T-helper 2 cell (primary cell): ENCODE measurements at places on chromosomes 6 and 20.

DNA sequence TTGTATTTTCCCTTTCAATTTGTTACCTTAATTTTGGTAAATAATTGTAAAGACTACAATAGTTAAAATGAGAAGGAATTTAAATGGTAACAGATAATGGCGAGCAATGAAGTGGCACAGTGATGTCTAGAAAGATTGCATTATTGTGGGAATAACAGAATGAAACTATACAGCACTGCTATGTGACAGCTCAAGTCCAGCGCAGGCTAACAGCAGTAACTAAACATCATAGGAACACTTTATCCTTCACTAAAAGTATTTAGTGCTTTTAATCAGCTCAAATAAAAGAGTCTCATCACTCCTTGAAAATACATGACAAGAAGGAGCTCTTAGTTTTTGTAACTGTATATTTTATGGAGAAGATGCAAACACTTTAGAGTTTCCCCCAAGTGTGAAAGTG, 190.8 kb downstream of the TENT5A start:
- DNase-seq = no peak

DNA sequence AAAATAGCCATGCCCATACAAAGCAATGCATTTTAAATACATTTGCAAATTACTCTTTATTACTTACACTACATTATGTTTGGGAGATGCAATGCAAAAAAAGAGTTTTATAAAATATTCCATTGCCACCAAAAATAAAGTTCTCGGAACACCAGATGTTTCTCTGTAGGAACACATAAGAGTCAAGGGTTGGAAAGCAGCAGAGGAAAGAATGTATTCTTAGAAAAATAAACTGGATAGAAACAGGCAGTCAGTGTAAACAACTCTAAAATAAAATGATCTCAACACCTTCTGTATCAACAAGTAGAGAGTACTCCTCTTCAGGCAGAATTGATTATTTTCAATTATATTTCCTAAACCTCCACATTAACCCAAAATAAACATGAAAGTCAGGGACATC, 28.1 kb downstream of the KIF13A start:
- DNase-seq = no peak

- DNase-seq = no peak
Observed at GRCh38 chr20:54713727-54714126, 238.3 kb downstream of the DOK5 start.

DNA sequence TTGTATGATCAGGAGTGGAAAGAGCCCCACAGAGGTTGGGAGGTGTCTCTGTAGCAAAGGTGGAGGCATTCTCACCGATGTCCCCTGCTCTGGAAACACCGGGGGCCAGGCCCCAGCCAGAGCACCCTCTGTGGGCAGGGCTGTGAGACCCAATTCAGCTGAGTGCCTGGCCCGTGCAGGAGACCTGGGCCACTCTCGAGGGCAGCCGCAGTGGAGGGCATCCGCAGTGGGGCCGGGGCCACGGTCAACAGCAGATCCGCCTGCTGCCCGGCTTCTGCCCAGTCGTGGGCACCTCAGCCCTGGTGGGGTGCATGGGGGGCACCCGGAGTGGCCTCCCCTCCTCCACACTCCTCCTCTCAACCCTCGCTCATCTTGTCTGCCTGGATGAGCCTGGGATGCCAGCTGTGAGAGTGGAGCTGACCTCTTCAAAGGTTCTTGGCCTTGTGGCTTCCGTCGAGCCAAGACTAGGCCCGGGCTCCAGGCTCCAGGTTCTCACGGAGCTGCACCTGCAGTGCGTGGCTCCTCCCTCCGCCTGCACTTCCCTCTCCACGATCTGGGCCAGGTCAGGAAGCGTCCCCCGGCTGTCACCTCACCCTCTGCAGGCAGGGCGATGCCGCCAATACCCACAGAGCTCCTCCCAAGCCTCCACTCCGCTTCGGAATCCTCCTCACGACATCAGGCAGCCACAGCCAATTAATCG, 134.8 kb downstream of the TAF4 start:
- DNase-seq = no peak

GRCh38 chr6:147285087-147285855, 81.1 kb downstream of the STXBP5 start:
- peak; percentile 46 for DNase-seq

GRCh38 chr20:48750941-48751635, 76.7 kb downstream of the PREX1 start:
- DNase-seq = peak; percentile 25

- no peak for DNase-seq
Observed at GRCh38 chr20:6698056-6698455, 69.4 kb upstream of the BMP2 start.

- no peak for DNase-seq
Observed at GRCh38 chr6:16286151-16286522, 47.8 kb downstream of the GMPR start.

DNA sequence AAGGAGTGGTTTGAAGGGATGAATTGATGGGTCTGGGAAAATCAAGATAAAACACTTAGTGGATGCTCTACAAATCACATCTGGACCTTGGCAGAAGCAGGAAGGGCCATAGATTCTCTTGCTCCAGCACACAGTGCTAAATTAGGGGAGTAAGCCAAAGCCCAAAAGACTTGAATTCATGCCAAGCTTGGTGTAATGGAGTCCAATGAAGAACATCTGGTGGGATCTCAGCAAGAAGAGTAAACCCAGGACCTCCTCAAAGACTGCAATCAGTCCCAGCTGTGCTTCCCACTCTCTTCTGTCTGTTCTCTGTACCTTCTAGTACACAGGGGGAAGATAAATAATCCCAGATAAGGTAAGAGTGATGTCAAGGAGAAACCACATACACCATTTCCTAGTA, 683.4 kb downstream of the RNF144B start:
- no peak for DNase-seq

DNA sequence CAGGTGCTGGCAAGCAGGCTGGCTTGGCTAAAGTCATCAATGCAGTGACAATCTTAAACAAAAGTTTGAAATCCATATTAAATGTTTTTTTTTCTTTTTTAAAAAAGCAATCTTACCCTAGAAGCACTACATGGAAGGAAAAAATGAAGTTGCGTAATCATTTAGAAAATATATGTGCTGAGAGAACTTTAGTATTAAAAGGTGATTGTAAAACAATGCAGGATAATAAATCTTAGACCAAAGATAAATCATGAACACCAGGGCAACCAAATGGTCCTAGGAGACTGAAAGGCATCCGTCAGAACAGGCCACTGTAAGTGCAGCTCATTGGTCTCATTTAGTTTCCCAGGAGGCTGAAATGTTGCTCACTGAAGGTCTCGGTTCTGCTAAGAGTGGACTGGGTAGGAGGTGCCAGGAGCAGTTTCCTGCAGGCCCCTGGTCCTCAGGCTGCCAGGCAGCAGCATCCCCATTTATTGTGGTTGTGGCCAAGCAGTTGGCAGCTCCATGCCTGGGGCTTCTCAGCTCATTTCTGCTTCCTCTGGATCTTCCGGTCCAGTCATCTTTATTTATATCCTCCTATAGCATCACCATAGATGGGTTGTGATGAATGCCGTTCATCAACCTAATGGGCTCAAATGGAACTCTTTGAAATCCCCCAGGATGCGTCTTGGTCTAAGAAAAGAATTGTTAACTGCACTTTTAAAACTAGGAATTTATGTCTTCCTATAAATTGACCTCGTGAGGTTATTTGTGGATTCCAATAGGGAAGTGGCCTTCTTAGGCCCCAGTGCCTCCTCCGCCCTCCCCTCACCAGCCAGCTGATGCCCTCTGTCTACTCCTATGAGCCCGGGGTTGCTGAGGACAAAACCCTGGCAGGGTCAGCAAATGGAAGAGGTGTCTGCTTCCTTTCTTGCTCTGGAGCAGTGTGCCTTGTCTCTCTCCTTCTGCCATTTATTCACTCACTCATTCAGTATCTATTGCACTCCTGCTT, 269.0 kb downstream of the UST start:
- no peak for DNase-seq

DNA sequence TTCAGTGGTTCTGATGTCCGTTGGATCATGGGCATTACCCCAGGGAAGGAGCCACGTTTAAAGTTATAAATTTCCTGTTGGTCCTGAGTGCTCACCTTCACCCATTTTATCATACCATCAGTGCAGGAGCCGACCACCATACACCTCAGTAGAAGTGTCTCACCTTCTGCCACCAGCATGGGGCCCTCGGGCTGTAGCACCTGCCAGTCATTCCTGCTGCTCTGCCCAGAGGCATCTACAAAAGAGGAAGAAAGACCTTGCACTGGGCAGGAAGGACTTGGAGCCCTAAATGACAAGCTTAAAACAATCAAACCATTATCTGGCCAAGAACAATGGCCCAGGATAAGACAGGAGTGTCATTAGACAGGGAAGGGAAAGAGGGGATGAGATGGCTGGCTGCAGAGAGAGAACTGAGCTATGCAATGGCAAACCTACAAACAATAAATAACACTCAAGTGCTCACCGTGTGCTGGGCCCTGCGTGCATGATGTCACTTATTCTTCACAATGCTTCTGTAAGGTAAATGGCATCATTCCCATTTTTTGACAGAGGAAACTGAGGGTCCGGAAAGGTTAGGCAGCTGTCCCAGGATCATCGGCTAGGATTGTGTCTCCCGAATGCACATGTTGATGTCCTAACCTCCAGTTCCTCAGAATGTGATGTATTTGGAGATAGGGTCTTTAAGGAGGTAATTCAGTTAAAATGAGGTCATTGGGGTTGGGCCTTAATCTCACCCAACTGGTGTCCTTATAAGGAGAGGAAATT, 11.2 kb downstream of the SIRPB2 start:
- no peak for DNase-seq

GRCh38 chr20:33843854-33844253, 32.7 kb downstream of the CHMP4B start:
- no peak for DNase-seq

DNA sequence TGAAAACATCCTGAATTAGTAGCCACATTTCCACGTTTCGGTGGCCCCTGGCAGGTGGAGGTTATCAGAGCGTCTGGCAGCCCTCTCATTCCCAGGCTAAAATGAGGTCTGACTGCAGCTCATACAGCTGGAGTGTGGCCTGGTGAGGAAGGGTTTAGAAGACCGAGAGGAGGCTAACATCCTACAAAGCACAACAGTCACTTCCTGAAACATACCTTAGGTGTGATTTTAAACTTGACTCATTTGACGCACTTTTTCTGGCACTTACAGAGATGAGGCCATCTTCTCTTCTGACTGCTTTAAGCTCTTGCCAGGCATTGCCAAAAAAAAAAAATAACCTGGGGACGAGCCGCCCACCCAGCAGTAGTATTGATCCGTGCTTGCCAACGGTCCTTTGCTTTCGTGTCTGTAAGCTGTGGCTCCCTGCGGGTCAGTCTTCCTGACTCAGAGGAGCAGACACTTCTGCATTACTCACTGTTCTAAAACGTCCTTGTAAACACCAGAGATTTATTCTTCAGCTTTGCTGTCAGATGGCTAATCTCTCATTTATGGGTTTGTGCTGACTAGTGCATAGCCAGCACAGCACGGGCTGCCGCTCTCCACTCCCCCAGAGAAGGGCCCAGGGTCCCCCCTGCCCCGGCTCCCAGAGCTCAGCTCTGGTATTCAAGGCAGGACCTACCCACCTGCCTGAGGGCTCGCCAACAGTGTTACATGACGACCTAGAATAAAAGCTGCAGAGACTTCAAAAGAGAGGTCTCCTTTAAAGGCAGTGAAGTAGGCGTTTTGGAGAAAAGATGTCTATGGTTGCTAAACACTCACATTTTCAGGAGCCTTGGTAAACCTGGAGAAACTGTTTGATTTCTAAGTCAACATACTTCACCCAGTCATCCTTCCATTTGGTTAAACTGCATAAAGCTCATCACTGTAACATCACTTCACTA, 78.5 kb upstream of the FRMD1 start:
- no peak for DNase-seq

DNA sequence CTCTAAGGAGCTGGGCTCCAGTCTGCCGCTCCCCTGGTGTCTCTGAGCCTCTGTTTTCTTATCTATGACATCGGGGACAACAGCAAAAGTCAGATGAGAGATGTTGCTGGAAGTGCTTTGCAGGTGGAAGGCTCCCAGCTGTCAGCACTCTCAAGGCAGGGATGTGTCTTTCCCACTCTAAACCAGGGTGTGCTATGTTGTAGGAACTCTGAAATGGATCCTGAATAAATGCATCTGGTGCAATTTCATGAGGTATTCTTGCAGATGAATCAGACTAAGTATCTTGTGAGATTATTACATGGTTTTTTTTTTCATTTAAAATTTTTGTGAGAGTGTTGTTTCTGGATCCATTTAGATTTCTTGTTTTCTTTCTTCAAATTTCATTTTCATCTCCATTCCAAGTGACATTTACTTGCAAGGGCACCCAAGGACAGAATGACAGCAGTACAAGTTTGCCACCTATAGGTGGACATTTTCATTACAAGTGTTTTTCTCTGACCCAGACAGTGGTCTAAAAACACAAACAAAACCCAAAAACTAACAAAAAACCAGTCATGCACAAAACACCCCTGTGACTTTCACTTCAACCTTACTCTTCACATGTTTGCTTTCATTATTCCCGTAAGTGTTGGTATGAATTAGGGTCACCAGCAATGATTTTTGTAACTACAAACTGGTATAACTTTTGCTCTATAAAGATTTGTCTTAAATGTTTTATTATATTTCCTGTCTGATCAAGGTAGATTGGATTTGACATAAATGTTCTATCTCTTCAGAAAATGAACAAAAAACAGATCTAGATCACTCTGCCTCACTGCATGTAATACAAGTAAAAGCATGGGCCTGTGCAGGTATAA, 14.7 kb upstream of the SIM1 start:
- DNase-seq = no peak

GRCh38 chr6:41588111-41588510, 41.9 kb downstream of the FOXP4 start:
- no peak for DNase-seq

DNA sequence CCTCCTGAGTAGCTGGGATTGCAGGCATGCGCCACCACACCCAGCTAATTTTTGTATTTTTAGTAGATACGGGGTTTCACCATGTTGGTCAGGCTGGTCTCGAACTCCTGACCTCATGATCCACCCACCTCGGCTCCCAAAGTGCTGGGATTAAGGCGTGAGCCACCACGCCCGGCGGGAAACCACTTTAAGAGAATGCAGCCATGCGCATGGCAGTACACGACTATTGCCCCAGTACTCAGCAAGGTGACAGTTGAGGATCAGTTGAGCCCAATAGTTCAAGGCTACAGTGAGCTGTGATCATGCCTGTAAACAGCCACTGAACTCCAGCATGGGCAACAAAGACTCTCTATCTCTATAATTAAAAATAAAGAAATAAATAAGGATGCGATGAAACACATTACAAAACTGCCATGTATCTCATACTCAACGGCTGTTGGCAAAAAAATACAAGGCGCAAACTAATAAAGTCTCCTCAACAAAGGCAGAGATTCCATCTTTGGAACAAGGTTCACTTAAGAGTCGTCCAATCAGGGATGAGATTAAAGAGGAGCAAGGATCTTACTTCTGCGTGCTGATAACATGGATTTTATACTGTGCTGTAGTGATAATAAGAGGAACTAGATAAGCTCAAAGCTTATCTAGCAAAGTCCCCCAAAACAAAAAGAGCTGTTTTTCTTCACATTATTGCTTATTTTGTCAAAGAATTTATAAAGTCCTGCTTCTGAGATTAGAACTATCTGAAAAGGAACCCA, 51.1 kb downstream of the STAU1 start:
- DNase-seq = no peak

DNA sequence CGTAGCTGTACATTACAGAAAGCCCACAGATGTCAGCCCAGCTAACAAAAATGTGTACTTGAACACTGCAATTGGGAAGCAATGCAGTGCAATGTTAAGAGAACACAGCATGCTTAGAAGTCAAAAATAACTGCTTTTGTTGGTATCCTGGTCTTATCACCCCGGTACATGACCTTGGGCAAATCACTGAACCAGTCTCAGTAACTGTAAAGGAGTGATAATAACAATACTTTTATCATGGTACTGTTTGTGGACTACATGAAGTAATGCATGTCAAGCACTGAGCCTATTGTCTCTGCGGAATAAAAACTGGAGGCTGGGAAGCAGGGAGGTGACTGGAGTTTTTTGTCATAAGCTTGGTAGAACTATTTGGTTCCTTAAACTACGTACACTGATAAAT, 44.7 kb upstream of the SPDEF start:
- no peak for DNase-seq
